ENCODE measurements at places on chromosomes 7 and 10.

- no peak for DNase-seq
Measured at GRCh38 chr10:15478950-15479349, 107.9 kb upstream of the FAM171A1 start.

DNA sequence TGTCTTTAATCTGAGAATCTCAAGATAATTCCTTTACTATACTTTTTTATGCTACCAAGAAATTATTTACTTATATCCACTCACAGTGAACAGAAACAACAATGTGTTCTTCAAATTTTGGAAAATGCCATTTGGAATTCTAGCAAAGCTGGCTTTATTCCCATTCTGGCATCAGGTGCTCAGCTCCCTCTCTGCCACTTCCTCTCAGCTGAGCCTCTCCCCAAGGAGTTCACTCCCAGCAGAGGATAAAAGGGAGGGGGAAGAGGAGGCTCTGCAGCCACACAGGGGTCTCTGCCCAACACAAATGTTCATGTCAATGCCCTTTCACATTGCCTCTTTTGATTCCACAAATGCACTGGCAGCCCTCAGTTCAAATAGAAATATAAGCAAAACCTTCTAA, 116.9 kb downstream of the CPEB3 start:
- DNase-seq, result no peak

DNA sequence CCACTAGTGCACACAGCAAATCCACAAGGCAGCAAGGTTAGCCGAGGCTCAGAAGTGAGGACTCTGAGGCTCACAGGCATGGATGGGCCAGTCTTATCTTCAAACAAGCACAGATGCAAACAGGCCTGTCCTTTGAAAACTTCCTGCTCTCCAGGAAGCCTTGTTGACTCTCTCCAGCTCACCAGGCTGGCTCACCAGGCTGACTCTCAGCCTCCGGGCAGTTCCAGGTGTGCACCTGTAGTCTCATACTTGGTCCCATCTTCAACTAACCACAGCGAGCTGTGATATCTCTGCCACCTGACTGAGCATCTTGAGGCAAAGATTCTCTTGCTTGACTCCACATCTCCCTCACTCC, 173.9 kb upstream of the ZMIZ1 start:
- DNase-seq, result no peak

GRCh38 chr7:152602962-152603361, 73.0 kb downstream of the XRCC2 start:
- no peak for DNase-seq

- no peak for DNase-seq
Measured at GRCh38 chr7:21128062-21128817, 299.6 kb upstream of the SP4 start.

DNA sequence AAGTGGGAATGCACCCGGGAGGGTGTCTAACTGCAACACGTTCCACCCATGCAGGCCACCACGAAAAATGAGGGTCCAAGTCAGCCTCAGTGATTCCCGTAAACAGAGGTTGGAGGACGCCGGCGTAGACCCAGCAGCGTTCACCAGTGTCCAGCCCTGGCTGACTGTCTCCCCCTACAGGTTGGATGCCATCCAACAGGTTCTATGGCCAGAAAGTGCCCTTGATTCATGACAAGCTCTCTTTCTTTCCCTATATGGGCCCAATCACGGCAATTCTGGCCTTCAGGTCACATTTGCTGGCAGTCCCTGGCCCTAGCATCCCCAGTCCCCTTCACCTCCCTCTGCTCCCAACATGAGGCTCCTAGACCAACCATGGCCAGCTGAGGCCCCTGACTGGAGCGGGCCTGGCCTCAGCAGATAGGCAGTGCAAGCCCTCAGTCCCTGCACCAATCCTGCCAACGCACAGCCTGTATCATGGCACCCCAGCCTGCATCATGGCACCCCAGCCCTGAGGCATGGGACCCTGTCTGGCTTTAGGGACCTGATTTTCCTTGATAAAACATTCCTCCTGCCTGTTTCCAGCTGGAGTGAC, 227.4 kb downstream of the GRID1 start:
- DNase-seq, result peak; percentile 16

DNA sequence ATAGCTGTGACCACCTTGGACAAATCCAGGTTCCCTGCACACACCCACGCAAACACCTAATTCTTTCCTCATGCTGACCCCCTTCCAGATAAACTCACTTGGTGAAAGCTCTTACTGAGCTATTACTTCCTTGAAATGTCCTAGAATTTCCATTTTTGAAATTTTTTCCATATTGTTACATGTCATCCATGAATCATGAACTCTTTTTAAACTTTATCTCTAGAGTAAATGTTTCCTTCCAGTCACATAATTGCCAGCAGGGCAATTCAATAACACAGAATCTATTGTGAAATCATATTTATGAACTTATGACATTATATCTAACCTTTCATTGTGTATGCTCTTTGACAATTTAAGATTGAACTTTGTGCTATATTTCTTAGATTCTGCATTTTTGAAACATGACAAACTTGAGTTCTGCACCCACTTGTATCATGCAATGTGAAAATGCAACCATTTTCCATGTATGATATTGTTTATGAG, 26.8 kb upstream of the FGL2 start:
- no peak for DNase-seq

GRCh38 chr7:50427518-50427917, 22.6 kb downstream of the FIGNL1 start:
- no peak for DNase-seq

DNA sequence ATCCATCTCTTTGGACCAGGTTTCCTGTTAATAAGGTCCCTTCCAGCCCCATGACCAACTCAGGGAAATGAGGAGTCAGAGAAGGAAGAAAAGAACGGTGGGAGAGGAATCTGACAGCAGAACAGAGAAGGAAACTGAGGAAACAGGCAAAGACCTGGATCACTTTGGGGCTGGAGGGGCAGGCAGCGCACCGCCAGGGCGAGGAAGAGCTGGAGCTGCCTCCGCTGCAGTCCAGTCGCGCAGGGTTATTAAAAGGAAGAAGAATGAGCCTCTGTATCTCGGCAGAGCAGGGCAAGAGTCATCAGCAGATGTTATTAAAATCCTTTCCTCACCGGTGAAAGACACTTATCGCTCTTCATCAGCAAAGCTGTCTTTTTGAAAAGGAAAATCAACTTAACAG, 37.7 kb upstream of the R3HCC1L start:
- DNase-seq, result no peak

- no peak for DNase-seq
Measured at GRCh38 chr10:5094265-5095205, at the start of gene AKR1C3. TSS of gene AKR1C3 (plus strand) at chr10:5094414. CDS start at chr10:5094445, 31 bp downstream.

DNA sequence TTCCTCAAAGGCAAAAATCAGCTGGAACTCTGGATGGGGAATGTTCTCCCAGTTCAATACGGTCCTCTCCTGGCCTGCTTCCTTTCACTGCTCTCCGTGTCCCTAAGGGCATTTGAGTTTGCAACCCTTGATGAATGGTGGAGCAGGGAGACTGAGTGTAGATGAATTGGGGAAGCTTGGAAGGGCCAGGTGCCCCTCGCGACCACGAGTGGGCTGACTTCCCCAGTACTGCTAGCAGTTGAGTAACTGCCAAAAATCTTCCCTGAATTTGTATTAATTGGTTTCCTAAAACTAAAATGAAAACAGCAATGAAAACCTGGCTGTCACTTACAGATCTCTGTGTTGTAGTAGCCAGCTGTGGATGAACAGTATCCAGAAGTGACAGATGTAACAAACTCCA, 13.6 kb downstream of the IRF5 start:
- DNase-seq, result no peak

- DNase-seq, result no peak
Measured at GRCh38 chr10:6561552-6561951, 18.5 kb downstream of the PRKCQ start.

GRCh38 chr7:28389504-28390395, 22.6 kb upstream of the CREB5 start:
- no peak for DNase-seq

GRCh38 chr10:106929291-106929895, 235.1 kb downstream of the SORCS1 start:
- DNase-seq, result no peak

DNA sequence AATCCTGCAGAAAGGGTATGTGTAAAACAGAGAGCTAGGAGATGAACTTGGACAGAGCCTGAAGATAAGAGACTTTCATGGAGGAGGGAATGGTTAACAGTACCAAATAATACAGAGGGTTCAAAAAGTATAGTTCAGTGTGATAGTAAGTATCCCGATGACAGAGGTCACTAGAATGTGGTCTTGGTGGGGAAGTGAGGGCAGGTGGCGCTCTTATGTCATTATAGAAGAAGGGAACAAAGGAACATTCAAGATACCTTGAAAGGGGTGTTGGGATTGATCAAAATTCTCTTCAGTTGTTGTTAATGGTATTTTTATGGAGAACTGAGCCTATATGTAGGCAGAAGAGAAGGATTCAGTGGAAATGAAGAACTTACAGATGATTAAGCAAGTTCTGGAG, 312.5 kb downstream of the SUGCT start:
- DNase-seq, result no peak

DNA sequence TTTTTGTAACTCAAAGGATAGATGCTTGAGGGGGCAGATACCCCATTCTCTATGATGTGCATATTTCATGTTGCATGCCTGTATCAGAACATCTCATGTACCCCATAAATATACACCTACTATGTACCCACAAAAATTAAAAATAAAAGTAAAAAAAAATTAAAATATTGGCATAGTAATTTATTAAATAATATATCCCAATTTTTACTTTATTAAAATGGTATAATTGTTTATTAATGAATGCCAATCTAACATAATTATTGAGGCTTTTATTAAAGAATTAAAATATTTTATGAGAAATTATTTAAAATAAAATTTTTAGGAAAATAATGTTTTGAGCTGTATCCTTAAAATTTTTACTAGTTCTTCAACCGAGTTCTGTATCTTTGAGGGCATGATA, 18.9 kb upstream of the HBP1 start:
- DNase-seq, result no peak

- DNase-seq, result no peak
Measured at GRCh38 chr7:101626069-101626671, 2.9 kb downstream of the MYL10 start.

DNA sequence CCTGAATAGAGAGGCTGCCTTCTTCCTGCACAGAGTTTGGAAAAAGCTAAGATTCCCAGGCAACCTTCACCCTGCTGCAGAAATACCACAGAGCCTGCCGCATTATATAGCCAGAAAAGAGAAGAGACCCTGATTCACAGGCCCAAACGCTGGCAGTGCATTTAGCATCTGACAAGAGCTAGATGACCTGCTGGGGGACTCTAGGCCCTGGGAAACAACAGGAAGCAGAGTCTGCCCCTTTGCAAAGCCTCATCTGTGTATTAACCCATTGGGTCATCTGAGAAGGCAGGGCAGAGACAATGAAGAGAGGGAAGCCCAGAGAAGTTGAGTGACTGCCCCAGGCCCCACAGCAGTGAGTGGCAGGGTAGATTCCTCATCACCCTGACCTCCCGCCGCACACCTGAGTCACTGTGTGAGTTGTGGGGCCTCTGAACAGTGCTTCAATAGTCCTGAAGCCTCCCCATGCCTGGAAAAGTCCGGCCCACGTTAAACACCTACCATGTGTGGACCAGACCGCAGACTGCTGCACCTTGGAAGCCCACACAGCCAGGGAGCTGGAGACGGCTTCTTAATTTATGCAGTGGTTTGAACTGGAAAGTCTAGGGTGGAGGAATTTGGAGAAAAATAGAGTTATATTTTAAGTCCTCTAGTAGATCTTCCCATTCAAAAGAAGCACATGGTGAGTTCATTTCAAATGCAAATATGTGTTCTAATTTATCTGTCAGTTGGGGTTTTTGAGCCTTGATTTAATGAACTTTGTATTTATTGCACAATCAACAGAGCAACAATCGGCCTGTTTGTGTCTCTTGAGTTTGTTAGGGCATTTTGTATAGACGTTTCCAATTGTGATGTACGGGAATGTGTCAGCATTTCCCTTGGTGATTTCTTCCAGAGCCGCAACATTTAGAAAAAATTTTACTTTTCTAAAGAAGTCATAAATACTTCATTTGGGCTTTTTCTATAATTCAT, 80.4 kb upstream of the GPR26 start:
- no peak for DNase-seq

DNA sequence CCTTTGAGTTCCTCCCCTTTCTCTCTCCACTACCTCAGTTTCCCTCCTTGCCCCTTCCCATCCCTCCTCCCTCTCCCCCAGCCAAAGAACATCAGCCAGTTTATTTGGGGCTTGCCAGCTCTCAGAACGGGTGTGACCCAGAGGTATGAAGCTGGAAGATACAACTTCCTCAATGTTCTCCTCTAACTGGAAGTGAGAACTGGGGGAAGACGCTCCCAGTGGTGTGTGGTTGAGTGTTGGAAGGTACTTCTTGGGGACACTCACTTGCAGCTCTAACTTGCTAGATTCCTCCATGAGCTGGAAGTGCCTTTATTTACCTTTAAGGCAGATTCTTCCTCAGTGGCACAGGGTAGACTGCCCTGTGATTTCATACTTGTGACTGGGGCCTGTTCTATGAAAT, 110.5 kb upstream of the HABP2 start:
- DNase-seq, result no peak

DNA sequence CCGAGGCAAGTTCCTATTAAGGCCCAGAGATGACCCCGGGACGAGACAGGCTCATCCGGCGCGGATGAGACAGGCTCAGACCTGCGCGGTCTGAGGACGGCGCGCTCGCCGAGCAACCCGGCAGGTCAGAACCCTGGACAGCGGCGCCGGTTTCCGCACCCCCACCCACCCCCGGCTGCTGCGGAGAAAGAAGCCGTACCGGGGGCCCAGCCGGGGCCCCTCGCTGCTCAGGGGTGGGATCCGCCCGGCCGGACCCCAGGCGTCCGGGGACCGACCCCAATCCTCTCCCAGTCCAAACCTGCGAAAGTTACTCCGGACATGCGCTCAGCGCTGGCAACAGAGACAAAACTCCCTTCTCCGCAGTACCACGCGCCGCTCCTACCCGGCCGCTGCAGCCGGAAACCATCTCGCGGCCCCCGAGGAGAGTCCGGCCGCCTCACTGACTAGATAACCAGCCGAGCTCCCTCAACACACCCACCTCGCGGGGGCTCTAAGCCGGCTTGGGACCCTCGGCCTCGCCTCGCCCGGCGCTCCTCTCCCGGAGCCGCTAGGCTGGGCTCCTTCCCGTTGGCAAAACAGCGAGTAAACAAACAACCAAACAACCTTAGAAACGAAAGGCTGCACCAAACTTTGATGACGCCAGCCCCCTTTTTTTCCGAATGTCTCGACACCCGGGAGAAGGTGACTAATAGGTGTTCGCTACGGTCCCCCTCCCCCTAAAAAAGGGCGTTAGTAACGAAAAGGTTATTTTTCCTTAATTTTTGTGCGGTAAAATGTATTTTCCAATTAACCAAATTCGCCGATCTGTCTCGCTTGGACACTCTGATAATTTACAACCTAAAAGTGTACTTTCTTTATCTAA, 2.3 kb upstream of the DRGX start:
- DNase-seq, result peak; percentile 58

- peak; percentile 57 for DNase-seq
Measured at GRCh38 chr10:92690211-92690914, 608 bp downstream of the HHEX start.

- no peak for DNase-seq
Measured at GRCh38 chr7:134444198-134444960, 14.5 kb downstream of the AKR1B1 start.

GRCh38 chr7:39810204-39810642, 139.8 kb upstream of the CDK13 start:
- no peak for DNase-seq

- no peak for DNase-seq
Measured at GRCh38 chr7:37769291-37769690, 79.1 kb upstream of the NME8 start.

- no peak for DNase-seq
Measured at GRCh38 chr7:42453931-42454361, 216.9 kb upstream of the GLI3 start.

GRCh38 chr7:27740449-27741086, 606 bp downstream of the TAX1BP1 start:
- peak; percentile 85 for DNase-seq

GRCh38 chr10:99975106-99975829, 34.5 kb downstream of the DNMBP start:
- no peak for DNase-seq
